ENCODE measurements at places on chromosomes 11 and 22.
A peak's percentile ranks its signal among the peaks of the same experiment; 100 is the strongest.

GRCh38 chr11:70537576-70538571, 139.5 kb downstream of the CTTN start:
- H3K27me3 ChIP-seq = no peaks in the 10 kb centered on the region
- no peak overlapping the region for H3K27ac ChIP-seq
- no peaks in the 10 kb centered on the region for H3K36me3 ChIP-seq
- no peak for DNase-seq
- H3K4me3 ChIP-seq = no peak overlapping the region

DNA sequence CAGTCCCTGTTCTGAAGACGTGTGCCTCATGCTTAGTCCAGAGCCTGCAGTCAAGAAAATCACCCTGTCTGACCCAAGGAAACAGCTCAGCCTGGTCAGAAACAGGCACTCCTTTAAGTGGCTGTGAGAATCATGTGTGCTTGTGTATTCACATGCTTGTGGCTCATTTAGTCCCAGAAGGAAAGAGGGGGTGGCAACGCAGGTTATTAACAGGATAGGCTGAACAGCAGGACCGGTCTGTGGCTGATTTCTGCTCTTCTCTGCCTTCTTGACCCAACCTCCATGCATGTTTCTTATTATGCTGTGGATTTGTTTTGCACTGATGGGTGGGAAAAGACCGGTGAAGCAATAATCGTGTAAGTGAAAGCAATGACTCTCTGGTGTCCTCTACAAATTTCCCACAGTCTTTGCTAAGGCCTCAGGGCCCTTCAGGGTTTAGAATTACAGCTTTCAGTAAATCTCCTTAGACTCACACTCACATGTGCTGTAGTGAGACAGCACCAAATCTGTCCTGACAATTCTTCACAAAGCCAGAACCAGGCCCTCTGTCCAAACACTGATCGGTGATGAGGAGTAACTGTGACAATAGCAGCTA, 288.1 kb downstream of the ETS1 start:
- H3K27me3 ChIP-seq = no peaks in the 10 kb centered on the region
- H3K4me1 ChIP-seq = peaks cover 70% of the 10 kb centered on the region
- peaks cover 23% of the 10 kb centered on the region for H3K36me3 ChIP-seq
- H3K27ac ChIP-seq = peak overlapping the region; percentile 94

DNA sequence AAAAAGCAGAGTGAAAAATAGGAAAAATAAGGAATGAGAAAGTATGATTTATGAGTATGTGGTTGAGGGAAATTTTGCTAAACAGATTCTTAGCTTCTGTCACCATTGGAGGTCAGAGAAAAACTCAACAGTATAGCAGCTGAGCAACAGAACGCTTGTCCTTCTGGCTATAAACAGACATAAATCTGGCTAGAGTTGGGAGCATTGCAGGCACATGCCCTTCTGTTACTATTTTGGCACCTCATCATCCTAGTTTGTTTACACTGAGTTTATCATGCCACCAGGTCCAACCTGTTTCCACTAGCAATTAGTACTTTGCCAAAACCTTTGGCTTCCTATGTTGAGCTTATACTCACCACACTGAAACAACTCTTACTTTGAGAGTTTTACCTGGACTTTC, 6.9 kb downstream of the UBE4A start:
- H3K27ac ChIP-seq = peak overlapping the region; percentile 16
- H3K36me3 ChIP-seq = peaks cover 78% of the 10 kb centered on the region
- no peak for DNase-seq
- H3K27me3 ChIP-seq = no peaks in the 10 kb centered on the region
- no peak overlapping the region for H3K4me3 ChIP-seq

- no peak for DNase-seq
- H3K27ac ChIP-seq = no peak overlapping the region
- H3K4me1 ChIP-seq = no peaks in the 10 kb centered on the region
- peaks cover 19% of the 10 kb centered on the region for H3K27me3 ChIP-seq
These were observed 164.5 kb upstream of the POU2AF2 start for GRCh38 chr11:111081021-111081511.

DNA sequence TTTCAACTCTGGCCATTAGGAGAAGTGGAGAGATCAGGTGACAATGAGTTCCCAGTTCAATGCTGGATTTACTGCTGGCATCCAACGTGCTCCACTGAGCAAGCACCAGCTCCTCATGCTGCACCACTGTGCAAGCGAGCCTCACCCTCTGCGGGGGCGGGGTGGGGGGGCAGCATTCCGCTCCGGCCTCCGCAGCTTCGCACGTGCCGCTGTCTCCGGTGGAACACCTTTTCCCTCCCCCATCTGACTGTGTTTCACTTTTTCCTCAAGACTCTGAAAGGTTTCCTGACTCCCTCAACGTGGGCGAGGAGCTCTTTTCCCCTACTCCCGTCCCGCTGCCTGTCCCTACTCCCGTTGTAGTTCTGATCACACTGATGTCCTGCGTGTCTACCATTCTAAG, 835 bp upstream of the RHOD start:
- H3K4me1 ChIP-seq = peaks cover 5% of the 10 kb centered on the region
- H3K4me3 ChIP-seq = peak overlapping the region; percentile 69
- H3K27me3 ChIP-seq = peaks cover 30% of the 10 kb centered on the region
- no peak for DNase-seq

DNA sequence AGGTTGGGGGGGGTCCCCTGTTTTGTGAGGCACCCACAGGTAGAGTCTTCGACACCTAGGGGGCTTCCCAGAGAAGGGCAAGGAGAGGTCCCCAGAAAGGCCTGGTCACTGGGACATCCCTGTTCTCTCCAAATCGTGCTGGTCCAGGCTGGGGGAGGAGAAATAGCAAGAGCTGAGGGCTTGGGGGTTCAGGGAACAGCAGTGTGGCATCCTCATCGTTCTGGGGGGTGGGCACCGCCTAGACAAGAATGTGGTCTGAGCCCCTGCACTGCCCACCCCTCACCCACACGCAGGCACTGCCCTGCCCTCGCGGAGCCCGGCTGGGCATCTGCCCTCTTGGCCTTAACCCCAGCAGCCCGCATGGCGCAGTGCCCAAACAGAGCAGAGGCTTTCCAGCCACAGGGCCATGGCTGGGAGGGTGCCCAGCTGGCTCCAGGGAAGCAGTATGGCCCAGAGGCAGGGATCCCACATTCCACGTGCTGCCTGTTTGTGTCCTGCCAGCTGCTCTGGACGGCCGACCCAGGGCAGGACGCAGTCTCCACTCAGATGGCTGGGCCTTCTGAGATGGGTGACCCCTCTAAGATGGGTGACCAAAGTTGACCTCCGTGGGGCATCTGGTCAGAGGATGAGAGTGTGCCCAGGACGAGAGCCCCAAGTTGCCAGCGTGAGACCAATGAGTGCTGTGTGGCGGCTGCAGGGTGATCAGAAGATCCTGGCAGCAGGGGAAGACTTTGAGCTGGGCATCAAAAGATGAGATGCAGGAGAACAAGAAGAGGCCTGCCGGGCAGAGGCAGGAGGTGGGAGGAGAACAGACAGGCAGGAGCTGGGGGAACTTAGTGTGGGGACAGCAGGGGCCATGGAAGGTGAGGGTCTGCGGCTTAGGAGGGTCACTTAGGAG, 14.4 kb downstream of the SCARF2 start:
- no peak overlapping the region for H3K4me3 ChIP-seq
- peaks cover 5% of the 10 kb centered on the region for H3K36me3 ChIP-seq
- DNase-seq = no peak
- H3K27me3 ChIP-seq = peaks cover 18% of the 10 kb centered on the region
- no peak overlapping the region for H3K27ac ChIP-seq

- H3K4me3 ChIP-seq = no peak overlapping the region
- no peak for DNase-seq
These were observed 94.0 kb upstream of the FOLH1 start for GRCh38 chr11:49302360-49302759.

GRCh38 chr11:84012171-84012826, 726.1 kb upstream of the CCDC90B start:
- H3K4me1 ChIP-seq = no peaks in the 10 kb centered on the region
- no peaks in the 10 kb centered on the region for H3K27me3 ChIP-seq
- no peaks in the 10 kb centered on the region for H3K36me3 ChIP-seq
- no peak overlapping the region for H3K27ac ChIP-seq

DNA sequence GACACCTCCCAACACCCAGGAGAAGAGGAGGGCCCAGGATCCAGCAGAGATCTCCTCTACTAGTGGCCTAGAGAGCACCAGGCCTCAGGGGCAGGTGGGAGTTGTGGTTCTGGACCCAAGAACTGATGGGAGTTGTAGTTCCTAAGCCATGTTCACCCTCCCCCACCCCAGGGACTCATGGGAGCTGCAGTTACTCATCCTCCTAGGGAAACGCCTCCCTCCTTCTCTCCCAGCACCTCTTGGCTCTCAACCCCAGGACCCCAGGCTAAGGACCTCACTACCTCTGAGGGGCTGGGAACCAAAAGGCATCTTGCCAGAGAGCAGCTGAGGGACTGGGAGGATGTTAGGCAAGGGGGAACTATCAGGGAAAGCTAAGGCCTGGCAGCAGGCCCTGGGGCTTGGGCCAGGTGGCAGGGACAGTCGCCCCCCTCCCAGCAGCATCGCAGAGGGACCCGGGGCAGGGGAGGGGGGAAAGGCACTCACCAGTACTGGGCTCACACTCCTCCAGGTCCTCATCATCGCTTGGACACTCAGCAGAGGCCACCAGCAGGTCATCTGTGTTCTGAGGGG, 28.9 kb downstream of the SLC22A12 start:
- H3K4me3 ChIP-seq = no peak overlapping the region
- H3K27ac ChIP-seq = no peak overlapping the region
- H3K4me1 ChIP-seq = no peaks in the 10 kb centered on the region
- DNase-seq = no peak

DNA sequence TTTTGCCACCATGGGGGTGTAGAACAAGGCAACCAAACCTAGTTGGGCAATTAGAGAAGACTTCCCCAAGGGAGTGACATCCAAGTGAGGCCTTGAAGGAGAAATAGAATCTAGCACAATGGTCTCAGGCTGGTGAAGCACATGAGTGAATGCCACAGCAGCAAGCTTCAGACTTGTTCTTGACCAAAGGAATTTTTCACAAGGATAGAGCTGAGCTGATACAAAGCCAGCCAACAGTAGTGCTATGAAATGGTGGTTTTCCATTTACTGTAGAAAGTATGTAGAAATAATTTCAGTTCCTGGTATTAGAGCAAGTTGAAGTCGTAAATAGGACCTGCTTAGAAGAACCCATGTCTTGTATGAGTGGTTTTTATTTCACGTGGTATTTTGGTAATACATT, 148.3 kb upstream of the RASSF10 start:
- no peaks in the 10 kb centered on the region for H3K36me3 ChIP-seq
- H3K4me3 ChIP-seq = no peak overlapping the region
- peaks cover 76% of the 10 kb centered on the region for H3K27me3 ChIP-seq
- peaks cover 6% of the 10 kb centered on the region for H3K4me1 ChIP-seq
- no peak overlapping the region for H3K27ac ChIP-seq
- DNase-seq = no peak

Data from effector memory CD8-positive, alpha-beta T cell (primary cell).